ENCODE measurements at places on chromosomes 2 and 18.
A peak's percentile ranks its signal among the peaks of the same experiment; 100 is the strongest.

- no peak overlapping the region for H3K4me3 ChIP-seq
- no peaks in the 10 kb centered on the region for H3K27me3 ChIP-seq
- peaks cover 33% of the 10 kb centered on the region for H3K4me1 ChIP-seq
- DNase-seq: no peak
- H3K27ac ChIP-seq: peak overlapping the region; percentile 73
- peaks cover 9% of the 10 kb centered on the region for H3K36me3 ChIP-seq
These were observed 69.2 kb downstream of the KCTD1 start for GRCh38 chr18:26479065-26479680.

- peaks cover 11% of the 10 kb centered on the region for H3K36me3 ChIP-seq
- no peak overlapping the region for H3K27ac ChIP-seq
- H3K4me3 ChIP-seq: no peak overlapping the region
- H3K4me1 ChIP-seq: peaks cover 9% of the 10 kb centered on the region
- no peaks in the 10 kb centered on the region for H3K27me3 ChIP-seq
These were observed 33.6 kb downstream of the FARP2 start for GRCh38 chr2:241389697-241390096.

GRCh38 chr2:64999754-65000153 lies 10.6 kb downstream of the SLC1A4 start:
- DNase-seq: no peak
- no peaks in the 10 kb centered on the region for H3K27me3 ChIP-seq
- no peak overlapping the region for H3K4me3 ChIP-seq
- H3K27ac ChIP-seq: no peak overlapping the region

DNA sequence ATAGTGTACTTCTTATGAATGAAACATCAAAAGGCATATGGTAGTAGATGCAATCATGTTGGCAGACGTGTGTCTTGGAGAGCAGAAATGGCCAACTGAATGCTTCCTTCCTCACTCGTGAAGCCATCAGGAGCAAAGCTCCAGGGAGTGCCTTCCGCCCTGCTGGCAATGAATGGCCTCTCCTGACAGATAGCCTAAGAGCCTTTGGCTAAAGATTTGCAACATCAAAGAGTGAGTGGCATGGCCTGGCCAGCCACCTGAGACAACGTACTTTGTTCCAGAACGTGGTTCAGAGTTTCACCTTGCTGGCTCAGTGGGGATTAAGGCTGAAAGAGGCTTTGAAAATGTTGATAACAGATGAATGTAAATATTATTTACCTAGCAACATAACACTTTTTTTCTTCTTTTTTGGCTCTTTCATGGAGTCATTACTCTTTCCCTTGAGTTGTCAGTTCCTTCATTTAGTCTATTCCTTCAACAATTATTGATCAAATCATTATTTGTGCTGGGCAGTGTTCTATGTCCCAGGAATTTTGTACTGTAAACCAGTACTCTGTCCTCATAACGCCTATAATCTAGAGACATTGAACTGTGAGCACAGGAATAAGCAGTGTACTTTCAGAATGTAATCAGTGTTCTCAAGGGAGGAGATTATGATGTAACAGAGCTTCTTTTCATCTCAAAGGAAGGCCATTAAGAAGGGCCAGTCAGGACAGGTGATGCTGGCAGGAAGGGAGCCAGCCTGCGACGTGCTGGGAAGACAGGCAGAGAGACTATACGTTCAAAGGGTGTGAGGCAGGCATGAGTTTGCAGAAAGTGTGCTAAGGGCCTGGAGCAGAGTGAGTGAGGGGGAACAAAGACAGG lies 59.4 kb upstream of the SH3RF3 start:
- no peaks in the 10 kb centered on the region for H3K36me3 ChIP-seq
- H3K4me1 ChIP-seq: peaks cover 20% of the 10 kb centered on the region
- no peaks in the 10 kb centered on the region for H3K27me3 ChIP-seq
- H3K4me3 ChIP-seq: no peak overlapping the region
- no peak overlapping the region for H3K27ac ChIP-seq
- DNase-seq: no peak

DNA sequence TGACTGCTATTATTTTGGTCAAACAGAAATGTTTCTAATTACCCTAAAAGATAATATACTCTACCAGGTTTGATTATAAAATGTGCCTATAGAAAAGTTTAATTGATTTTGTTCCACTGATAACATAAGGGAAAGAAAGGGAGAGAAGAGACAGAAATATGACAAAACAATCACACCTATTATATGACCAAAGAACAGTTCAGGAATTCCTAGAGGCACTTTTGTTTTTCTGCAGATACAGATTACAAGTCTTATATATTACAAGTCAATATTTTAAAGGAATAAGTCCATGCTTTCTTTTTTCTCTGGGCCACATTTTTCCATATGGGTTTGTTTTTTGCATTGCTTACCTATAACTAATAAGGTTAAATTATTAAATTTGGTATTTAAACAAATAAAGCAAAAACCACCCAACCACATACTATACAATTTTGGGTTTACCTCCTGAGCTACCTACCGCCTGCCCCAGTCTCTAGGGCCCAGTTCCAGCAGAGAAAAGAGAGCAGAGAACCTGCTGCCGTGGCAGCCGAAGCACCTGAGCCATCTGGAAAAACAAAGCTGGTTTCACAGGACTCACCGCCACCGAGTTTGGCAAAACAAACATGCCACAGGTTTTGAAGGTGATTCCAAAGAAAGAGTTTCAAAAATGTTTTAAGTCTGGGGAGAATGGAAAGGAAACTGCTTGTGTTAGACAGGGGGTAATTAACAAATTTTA lies 92.1 kb downstream of the DYM start:
- no peak overlapping the region for H3K4me3 ChIP-seq
- no peak for DNase-seq
- H3K4me1 ChIP-seq: peaks cover 7% of the 10 kb centered on the region
- no peaks in the 10 kb centered on the region for H3K27me3 ChIP-seq

- H3K4me1 ChIP-seq: peaks cover 6% of the 10 kb centered on the region
- peaks cover 63% of the 10 kb centered on the region for H3K27me3 ChIP-seq
- H3K36me3 ChIP-seq: no peaks in the 10 kb centered on the region
- DNase-seq: no peak
- no peak overlapping the region for H3K4me3 ChIP-seq
- no peak overlapping the region for H3K27ac ChIP-seq
These were observed 10.8 kb downstream of the ALPP start for GRCh38 chr2:232389327-232389726.

DNA sequence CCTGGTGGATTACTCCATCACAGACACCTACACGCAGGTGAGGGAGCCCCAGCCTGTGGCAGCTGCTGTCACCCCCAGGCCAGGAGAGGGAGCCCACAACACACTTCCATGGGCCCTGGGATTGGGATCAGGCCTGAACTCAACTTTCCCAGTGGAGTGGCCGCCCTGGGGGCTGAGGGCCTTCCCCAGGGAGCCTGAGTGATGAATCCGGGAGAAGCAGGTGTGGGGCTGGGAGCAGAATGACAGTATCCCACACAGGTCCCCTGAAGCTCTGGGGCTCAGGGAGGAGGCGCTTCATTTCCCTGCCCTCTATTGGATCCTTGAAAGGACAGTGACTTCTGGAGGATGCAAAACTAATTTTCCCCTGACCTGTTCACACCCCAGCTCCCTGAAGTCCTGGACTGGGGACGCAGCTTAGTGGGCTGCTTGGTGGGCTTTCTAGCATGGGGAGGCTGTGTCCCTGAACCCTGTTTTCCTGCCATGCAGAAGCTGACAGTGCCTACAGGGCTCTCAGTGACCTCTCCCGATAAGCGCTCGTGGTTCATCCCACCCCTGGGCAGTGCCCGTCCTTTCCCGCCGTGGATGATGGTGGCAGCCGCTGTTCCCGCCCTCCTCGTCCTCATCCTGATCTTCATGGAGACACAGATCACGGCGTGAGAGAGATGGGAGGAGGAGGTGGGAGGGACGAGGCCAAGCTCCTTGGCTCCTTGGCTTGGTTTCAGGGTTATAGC lies 11.0 kb downstream of the SLC4A3 start:
- H3K27ac ChIP-seq: no peak overlapping the region
- peaks cover 9% of the 10 kb centered on the region for H3K27me3 ChIP-seq
- no peak overlapping the region for H3K4me3 ChIP-seq
- peaks cover 2% of the 10 kb centered on the region for H3K4me1 ChIP-seq
- DNase-seq: no peak
- peaks cover 2% of the 10 kb centered on the region for H3K36me3 ChIP-seq

DNA sequence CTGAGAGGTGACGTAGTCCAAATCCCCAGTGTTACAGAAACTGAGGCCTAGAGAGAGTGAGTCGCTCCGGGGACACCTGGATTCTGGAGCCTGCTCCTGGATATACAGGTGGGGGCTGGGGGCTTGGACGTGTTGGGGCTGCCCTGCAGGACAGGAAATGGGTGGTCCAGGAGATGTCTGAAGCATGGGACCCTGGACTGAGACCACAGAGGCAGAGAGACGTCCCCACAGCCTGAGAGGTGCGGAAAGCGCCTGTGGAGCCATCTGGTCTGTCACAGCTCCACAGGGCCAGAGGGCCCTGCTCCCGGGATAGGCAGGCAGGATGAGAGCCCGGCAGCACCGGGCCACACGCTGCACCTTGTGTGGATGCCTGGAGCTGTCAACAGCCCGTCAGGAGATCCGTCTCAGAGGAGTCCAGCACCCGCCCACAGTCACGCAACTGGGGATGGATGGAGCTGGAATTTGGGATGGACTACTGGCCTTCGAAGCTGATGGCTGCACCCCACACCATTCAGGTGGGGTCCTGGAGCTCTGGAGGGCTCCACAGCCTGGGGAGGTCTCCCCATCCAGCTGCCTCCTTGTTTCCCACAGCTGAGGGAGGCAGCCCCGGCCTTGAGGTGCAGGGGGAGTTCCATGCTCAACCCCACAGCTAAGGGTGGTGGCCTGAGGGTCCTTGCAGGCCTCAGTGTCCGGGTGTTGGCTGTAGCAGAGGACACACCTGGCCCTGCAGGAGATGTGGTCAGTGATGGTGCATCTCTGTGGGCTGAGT lies 303.0 kb downstream of the NDUFA10 start:
- peaks cover 4% of the 10 kb centered on the region for H3K27me3 ChIP-seq
- no peak overlapping the region for H3K4me3 ChIP-seq
- no peak overlapping the region for H3K27ac ChIP-seq
- H3K4me1 ChIP-seq: no peaks in the 10 kb centered on the region
- DNase-seq: no peak

- no peak overlapping the region for H3K4me3 ChIP-seq
- H3K27me3 ChIP-seq: no peaks in the 10 kb centered on the region
- H3K27ac ChIP-seq: no peak overlapping the region
These were observed 65.2 kb downstream of the PLCL1 start for GRCh38 chr2:197869501-197870111.

DNA sequence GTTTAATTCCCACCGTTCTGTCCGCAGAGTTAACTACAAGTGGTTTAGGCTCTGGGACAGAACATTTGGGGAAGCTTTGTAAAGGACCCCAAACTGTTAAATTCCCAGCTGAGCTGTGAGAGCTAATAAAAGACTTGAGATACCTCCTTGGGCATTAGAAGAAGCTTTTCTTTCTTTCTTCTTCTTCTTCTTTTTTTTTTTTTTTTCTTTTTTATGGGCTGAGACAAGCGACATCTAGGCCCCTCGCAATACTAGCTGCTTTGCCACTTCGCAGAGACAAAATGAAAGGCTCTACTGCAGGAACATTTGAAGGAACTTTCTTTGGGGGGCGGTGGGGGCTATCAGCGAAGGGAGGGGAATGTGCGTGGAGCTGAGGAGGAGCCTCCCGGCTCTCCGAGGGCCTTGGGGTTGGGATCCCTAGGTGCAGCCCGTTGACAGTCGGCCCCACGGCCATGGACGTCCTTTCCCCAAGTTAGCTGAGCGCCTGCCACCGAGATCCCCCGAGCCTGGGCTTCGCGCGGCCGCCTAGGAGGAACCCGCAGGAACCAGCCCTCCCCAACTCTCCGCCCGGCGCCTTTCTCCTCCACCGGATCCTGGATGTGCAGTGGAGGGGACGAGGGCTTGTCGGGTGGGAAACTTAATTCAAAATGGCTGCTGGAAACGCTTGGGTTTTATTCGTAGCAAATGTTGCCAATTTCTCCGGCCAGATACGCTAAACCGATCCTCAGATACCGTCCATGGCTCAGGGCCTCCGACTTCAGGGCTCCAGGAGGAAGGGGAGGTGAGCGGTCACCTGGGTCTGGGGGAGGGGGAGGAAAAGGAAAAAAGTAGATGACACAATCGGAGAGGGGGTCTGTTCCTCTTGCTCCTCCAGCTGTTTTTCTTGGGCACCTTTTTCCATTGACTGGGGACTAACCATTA lies 4.2 kb downstream of the MEIS1 start:
- H3K36me3 ChIP-seq: peaks cover 56% of the 10 kb centered on the region
- H3K4me3 ChIP-seq: peak overlapping the region; percentile 95
- H3K27ac ChIP-seq: peak overlapping the region; percentile 97
- H3K4me1 ChIP-seq: peaks cover 39% of the 10 kb centered on the region
- H3K27me3 ChIP-seq: no peaks in the 10 kb centered on the region

DNA sequence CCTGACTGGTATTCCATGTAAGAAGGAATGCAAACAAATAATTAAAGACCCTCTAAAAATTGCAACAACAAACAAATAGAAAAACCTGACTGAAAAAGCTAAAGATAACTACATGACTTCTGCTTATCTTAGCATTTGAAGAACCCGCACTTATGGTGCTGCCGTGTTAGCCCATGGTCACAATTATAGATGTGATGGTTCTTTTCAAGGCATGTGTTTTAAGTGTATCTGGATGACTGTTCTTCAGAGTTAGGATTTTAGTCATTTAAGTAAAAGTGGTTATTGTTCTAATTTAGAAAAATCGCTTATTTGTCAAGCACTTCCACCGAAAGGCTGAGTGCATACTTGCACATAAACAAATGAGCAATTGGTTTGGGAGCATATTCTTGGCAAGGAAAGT lies 77.3 kb downstream of the CPS1 start:
- no peaks in the 10 kb centered on the region for H3K27me3 ChIP-seq
- peaks cover 2% of the 10 kb centered on the region for H3K4me1 ChIP-seq
- DNase-seq: no peak
- H3K27ac ChIP-seq: no peak overlapping the region
- no peak overlapping the region for H3K4me3 ChIP-seq
- no peaks in the 10 kb centered on the region for H3K36me3 ChIP-seq

- H3K4me3 ChIP-seq: no peak overlapping the region
- no peaks in the 10 kb centered on the region for H3K36me3 ChIP-seq
- DNase-seq: no peak
- peaks cover 19% of the 10 kb centered on the region for H3K4me1 ChIP-seq
- H3K27ac ChIP-seq: no peak overlapping the region
- no peaks in the 10 kb centered on the region for H3K27me3 ChIP-seq
These were observed 43.1 kb downstream of the INPP4A start for GRCh38 chr2:98487806-98488189.
